Activated CD8-positive, alpha-beta memory T cell treated with anti-CD3 and anti-CD28 coated beads for 48 hours (primary cell): ENCODE measurements at places on chromosomes 4 and X.

- no peak for DNase-seq
Observed at GRCh38 chr4:162770761-162771490, 395.8 kb downstream of the NAF1 start.

- no peak for DNase-seq
Observed at GRCh38 chrX:113522814-113523213, 682.2 kb upstream of the AMOT start.

DNA sequence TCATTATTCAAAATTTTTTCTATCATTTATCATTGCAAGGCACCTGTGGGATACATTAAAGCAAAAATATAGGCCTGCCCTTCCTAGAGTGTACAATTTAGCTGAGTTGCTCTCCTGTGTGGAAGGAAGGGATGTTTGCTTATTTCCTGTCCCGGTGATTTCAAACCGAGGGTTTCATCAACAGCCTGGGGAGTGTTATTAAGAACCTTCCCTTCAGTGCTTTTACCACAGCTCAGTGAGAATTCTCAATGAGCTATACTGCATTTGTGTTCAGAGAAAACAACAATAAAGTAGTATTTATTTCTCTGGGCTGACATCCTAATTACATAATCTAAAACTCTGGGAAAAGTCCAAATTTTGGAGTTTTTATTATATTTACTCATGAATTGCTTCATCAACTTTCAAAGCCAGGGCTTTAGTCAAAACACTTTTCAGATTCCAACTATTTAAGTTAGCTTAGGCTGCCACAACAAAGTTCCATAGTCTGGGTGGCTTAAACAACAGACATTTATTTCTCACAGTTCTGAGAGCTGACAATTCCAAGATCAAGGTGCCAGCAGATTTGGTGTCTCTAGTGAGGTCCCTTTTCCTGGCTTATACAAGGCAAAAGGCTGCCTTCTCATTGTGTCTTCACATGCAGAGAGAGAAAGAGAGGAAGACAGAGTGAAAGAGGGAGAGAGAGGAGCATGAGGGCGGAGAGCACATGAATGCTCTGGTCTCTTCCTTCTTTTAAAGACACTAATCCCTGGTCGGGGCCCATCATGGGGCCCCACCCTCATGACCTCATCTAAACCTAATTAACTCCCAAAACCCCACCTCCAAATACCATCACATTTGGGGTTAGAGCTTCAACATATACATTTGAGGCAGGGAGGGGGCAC is 62.6 kb downstream of the MMRN1 start:
- DNase-seq = no peak

DNA sequence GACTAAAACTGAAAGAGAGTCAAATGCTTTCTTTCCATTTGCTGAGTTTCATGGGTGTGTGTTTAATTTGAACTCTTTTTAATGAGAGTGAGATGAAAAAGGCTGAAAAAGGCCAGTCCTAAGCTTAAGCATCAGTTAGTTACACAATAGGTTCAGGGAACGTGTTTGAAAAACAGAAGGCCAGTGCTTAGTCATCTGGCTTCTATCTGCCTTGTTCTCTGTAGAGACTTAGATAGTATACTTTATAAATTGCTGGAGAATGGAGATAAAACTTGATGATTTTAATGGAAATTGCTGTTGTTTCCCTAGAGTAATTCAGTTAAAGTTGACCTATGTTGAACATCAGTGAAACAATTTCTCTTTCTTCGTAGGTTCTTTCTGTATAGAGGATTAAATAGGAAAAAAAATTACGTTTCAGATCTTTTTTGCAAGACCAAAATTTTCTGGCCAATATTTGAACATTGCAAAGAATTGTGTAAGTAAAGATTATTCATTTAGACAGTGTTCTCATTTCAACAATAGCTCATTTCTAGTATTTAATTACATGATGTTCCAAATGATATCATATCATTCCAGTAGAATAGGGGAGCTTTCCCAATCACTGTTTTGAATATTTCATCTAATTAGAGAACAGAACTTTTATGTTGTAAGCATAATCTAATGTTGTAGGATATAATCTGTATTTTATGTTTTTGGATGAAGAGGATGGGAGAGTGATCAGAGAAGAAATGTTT is 1088.8 kb downstream of the ADGRL3 start:
- no peak for DNase-seq

- no peak for DNase-seq
Observed at GRCh38 chrX:13287816-13288215, 32.0 kb downstream of the ATXN3L start.

- DNase-seq = no peak
Observed at GRCh38 chr4:85946821-85947220, 413.0 kb downstream of the MAPK10 start.

DNA sequence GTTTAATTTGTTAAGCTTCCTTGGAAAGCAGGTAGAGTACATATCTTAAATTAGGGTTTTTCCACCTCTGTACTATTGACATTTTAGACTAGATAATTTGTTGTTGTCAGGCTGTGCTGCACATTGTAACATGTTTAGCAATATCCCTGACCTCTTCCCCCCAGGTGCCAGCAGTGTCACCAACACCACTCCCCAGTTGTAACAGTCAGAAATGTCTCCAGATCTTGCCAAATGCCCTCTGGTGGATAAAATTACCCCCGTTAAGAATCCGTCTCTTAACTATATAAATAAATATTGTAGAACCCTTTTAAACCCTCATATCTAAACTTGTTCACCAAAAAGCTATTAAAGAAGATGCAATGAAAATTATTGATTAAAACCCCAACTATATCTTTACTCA is 161.5 kb downstream of the ARHGAP6 start:
- no peak for DNase-seq

DNA sequence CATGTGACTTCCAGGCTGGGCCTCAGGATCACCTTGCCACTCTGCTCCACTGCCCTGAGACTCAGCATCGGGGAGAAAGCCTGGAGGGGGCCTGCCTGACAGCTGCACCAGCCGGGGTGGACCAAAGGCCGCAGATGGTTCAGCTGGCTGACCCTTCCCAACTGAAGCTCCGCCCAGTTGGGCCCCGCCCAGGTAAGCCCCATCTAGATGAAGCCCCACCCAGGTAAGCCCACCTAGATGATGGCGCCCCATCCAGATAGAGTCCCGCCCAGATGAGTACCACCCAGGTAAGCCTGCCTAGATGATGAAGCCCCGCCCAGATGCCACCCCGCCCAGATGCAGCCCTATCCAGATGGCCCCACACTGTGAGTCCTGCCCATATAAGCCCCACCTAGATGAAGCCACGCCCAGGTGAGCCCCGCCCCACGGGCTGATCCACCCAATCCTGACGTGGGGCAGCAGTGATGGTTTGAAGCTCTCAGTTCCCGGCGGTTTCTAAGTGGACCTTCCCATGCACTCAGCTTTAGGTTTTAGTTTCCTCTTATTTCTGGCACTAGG is 10.0 kb downstream of the ZFYVE28 start:
- DNase-seq = no peak

- no peak for DNase-seq
Observed at GRCh38 chr4:172819353-172819752, 349.3 kb upstream of the GALNT7 start.

GRCh38 chr4:126850286-126850685 is 782.5 kb upstream of the INTU start:
- DNase-seq = no peak
